CD4-positive, alpha-beta T cell (primary cell): ENCODE measurements at places on chromosomes 5 and 9.

- DNase-seq, result no peak
These were observed 14.7 kb upstream of the TNC start for GRCh38 chr9:115132648-115133047.

DNA sequence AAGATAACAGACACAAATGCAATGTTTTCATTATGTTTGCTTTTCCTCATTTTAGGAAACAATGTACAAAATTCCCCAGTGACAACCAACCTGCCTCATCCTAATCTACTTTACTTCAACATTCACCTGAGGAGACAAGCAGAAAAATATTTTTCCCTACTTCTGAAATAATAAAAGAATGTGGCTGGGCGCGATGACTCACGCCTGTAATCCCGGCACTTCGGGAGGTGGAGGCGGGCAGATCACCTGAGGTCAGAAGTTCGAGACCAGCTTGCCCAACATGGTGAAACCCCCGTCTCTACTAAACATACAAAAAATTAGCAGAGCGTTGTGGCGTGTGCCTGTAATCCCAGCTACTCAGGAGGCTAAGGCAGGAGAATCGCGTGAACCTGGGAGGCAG lies 36.9 kb downstream of the MYO10 start:
- DNase-seq, result no peak

DNA sequence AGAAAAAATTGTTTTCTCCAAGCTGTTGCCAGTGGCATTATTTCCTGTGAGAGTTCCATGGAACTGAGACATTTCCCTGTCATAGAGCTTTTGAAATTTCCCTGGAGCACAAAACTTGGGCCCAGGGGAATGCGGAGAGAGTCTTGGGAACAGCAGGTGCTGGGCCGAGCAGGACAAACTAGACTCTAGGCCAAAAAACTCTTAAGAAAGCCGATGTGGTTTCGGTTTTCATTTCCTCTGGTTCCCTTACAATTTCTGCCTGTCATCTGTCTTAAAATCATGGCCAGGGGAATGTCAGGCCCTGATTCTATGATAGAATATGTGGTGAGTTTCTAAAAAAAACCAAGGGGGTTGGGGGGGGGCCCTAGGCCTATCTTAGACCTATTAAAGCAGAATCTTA lies 4.6 kb downstream of the SLC35A4 start:
- DNase-seq, result no peak

GRCh38 chr5:158317507-158317906 lies 458.6 kb upstream of the CLINT1 start:
- DNase-seq, result no peak
